AG10803 (cell line): ENCODE measurements at places on chromosomes 4 and X.

GRCh38 chr4:164926301-164926700, 49.3 kb downstream of the APELA start:
- peak; percentile 90 for DNase-seq

DNA sequence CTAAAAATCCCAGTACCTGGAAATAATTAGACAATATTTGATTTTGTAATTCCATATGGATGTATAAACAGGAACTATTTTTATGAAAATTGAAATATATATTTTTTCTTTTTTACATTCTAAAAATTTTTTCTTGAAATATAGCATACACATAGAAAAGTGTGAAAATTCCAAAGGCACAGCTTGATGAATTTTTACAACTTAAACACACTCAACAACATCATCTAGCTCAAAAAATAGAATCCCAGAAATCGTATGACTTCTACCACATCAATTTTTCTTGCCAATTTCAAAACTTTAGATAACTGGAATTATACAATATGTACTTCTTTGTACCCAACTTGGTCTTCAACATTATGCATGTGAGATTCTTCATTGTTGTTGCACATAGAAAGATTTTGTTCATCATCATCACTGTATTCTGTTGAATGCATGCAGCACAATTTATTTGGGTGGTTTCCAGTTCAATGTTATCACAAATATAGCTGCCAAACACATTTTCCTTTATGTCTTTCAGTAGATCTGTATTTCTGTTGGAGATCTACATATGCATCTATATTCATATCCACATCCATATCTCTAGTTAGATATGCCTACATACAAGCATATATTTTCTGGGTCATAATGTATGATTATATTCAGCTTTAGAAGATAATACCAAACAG, 340.7 kb upstream of the SLIT2 start:
- DNase-seq = no peak

DNA sequence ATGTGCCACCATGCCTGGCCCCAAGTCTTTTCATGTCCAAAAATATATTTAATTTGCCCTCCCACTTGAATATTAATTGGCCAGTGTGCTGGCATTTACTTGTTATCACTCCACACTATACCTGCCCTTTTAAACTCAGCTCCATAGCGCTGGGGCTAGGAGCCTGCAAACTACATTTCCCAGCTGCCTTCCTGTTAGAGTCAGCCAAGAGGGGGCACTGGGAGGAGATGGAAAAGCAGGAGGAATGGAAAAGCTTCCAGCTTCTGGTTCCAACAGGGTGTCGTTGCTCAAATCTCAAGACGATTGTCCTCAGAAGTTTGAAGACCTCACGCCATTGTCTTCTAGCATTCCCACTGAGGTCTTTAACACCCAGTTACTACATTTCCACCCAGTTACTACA, 315.5 kb downstream of the BCOR start:
- DNase-seq = no peak

DNA sequence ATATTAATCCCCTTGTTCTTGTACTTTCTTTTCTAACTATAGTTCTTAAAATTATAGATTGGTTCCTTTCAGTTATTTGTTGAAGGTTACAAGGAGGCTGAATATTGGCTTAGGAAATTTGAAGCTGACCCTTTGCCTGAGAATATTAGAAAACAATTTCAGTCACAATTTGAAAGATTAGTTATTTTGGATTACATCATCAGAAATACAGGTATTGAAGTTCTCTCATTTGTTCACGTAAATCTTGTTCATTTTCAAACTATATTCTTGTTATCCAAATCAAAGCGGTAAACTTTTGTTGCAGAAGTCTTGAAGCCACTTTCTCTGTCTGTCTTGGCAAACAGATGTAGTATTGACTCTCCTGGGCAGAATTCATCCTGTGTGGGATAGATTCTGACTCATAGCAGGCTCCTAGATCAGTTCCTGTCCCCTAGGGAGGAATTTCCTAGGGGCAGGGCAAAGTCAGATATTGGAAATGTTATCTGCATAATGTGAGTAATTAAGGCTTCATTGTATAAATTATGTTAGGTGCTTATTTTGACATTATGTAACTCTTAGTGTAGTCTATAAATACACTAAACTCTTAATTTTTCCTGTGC, 25.2 kb downstream of the PI4K2B start:
- peak; percentile 25 for DNase-seq

DNA sequence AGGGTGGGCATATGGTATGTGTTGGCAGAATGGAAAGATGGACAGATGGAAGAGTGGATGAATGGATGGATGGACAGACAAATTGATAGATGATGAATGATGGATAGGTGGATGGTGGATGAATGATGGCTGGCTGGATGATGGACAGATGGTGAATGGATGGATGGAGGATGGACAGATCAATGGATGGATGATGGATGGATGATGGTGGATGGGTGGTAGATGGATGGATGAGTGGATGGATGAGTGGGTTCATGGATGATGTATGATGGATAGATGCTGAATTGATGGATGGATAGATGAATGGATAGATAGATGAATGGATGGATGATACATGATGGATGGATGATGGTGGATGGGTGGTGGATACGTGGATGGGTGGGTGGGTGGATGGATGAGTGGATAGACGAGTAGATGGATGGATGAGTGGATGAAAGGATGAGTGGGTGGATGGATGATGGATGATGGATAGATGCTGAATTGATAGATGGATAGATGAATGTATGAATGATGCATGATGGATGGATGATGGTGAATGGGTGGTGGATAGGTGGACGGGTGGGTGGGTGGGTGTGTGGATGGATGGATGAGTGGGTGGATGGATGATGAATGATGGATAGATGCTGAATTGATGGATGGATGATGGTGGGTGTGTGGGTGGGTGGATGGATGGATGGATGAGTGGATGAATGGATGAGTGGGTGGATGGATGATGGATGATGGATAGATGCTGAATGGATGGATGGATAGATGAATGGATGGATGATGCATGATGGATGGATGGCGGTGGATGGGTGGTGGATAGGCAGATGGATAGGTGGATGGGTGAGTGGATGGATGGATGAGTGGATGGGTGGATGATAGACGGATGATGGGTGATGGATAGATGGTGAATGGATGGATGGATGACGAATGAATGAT, 249.6 kb downstream of the AFAP1 start:
- DNase-seq = no peak

GRCh38 chr4:184457535-184458249, 16.7 kb downstream of the IRF2 start:
- DNase-seq = peak; percentile 36

DNA sequence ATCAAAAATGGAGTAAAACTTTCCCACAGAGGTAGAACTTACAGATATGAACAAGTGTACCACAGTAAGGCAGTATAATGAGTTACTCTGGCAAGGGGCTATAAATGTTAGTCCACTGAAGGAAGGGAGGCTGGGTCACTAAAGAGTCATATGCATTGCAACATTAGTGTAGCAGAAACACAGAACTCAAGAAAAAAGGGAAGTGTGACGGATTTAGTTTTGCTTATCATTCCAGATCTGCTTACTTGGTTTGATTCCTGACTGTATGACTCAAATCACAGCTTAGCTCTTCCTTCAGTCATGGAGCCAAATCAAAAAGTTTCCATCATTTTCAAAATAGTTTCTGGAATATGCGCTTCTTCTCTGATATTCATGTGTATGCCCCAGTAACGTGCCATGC, 148.7 kb downstream of the FSTL5 start:
- peak; percentile 5 for DNase-seq

GRCh38 chr4:20544645-20545044, 155.6 kb upstream of the PACRGL start:
- peak; percentile 63 for DNase-seq

DNA sequence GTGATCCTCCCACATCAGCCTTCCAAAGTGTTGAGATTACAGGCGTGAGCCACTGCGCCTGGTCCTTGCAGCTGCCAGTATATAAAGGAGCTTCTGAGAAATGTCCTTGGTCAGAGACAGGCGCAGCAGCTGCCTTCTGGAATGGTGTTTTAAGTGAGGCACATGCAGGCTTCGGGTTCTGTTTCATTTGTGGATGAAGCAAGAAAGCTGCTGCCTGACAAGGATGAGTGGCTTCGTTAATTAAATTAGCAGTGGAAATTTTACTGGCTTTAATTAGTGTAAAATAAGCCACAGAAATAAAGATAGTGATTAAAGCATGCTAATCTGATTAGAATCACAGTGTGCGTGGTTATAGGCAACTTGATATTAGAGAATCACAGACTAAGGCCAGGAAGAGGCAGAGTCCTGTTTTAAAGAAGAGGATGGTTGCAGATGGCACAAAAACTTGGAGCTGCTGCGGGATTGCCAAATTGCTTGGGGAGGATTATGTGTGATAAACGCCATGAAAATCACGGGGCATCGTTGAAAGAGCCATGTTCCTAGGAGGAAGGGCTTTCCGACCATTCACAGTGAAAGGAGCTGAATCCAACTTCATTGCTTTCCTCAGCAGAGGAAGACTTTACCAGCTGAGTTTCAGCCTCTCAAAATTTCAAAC, 348.4 kb upstream of the FAT1 start:
- DNase-seq = peak; percentile 36

GRCh38 chr4:8248091-8248490, 21.5 kb upstream of the HTRA3 start:
- peak; percentile 47 for DNase-seq
